Epithelial cell of alveolus of lung (primary cell): ENCODE measurements at places on chromosomes 6 and 20. TPM values are rescaled to one million over a fixed set of nuclear protein-coding genes. Genes with fewer than 3 reads are reported as not detected.

Gene IDH3B
- 102 and 146 TPM in 2 replicates for total RNA-seq

Gene TAAR5
- total RNA-seq: not detected in 2 replicates

Gene TRIM31
- not detected in 2 replicates for total RNA-seq

Gene GABRR2
- under 0.01 and 0.08 TPM in 2 replicates for total RNA-seq

Gene HAO1
- total RNA-seq: not detected in 2 replicates

Gene CDC25B
- 32.2 and 107 TPM in 2 replicates for total RNA-seq

Gene OPRM1
- total RNA-seq: not detected in 2 replicates

Gene PPP1R3G
- 0.65 and 0.96 TPM in 2 replicates for total RNA-seq

Gene HCRTR2
- not detected in 2 replicates for total RNA-seq

Gene FAM83C
- total RNA-seq: not detected in 2 replicates

Gene CRISP2
- not detected in 2 replicates for total RNA-seq

Gene ID4
- 0.52 and 11.9 TPM in 2 replicates for total RNA-seq

Gene HCK
- not detected in 2 replicates for total RNA-seq

Gene SLC35B2
- total RNA-seq: 82.9 and 95.5 TPM in 2 replicates

Gene ZBP1
- total RNA-seq: not detected in 2 replicates

Gene RIPK1
- 13.4 and 14.5 TPM in 2 replicates for total RNA-seq

Gene COL11A2
- total RNA-seq: 0.16 TPM in 1 of 2 replicates, not detected in the other

Gene AIF1
- total RNA-seq: not detected in 2 replicates

Gene PROKR2
- total RNA-seq: not detected in 2 replicates

Gene SGK2
- not detected in 2 replicates for total RNA-seq

Gene TAAR9
- not detected in 2 replicates for total RNA-seq

Gene XKR7
- not detected in 2 replicates for total RNA-seq

Gene RAD21L1
- total RNA-seq: 0.52 and 0.88 TPM in 2 replicates

Gene DLK2
- total RNA-seq: 1.0 and 1.8 TPM in 2 replicates

Gene SLC35F1
- under 0.01 TPM in 1 of 2 replicates, not detected in the other for total RNA-seq

Gene BTNL2
- total RNA-seq: not detected in 2 replicates

Gene ECT2L
- total RNA-seq: not detected in 2 replicates
